ENCODE measurements at places on chromosomes 1 and 21.

GRCh38 chr21:25862596-25862995, 127.8 kb downstream of the GABPA start:
- DNase-seq, result peak; percentile 42

- DNase-seq, result no peak
Observed at GRCh38 chr1:6485168-6486101, 6.0 kb downstream of the PLEKHG5 start.

GRCh38 chr1:44777547-44777946, 2.2 kb downstream of the RPS8 start:
- no peak for DNase-seq

GRCh38 chr1:180962178-180962577, 49.5 kb downstream of the KIAA1614 start:
- DNase-seq, result peak; percentile 60

DNA sequence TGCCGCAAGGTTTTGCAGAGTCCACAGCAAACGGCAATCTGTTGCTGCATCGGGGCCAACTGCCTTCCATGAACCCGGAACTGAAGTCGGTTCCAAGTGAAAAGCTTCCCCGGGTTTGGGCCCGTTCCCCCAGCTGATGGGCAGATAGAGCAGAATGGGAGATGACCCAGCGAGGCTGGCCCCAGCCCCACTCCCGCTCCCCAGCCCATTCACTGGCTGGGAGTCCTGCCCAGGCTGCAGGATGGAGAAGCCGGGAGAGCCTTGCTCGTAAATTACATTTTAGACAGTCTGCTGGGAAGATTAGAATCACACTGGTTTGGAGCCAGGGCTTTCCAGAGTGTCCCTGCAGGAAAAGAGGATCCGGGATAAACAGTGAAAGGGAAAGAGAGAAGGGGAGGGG, 31.6 kb upstream of the PAX7 start:
- DNase-seq, result no peak
